ENCODE measurements at places on chromosomes 11 and 22. TPM values are rescaled to one million over a fixed set of nuclear protein-coding genes. Genes with fewer than 3 reads are reported as not detected.

Gene RIMBP3B
- 0.53 TPM for total RNA-seq

Gene BDNF
- total RNA-seq, result 4.1 TPM

Gene KCNE3
- total RNA-seq, result 0.04 TPM

Gene C22orf42
- not detected for total RNA-seq

Gene EMSY
- 34.3 TPM for total RNA-seq

Gene SCUBE1
- not detected for total RNA-seq

Gene CCDC116
- not detected for total RNA-seq

Gene CLNS1A
- 386 TPM for total RNA-seq

Gene RTCB
- 64.3 TPM for total RNA-seq

Gene OR8D1
- total RNA-seq, result not detected

Gene EFCAB6
- total RNA-seq, result 0.26 TPM

Gene FAM111A
- 58.7 TPM for total RNA-seq

Gene MYBPC3
- not detected for total RNA-seq

Gene VSTM5
- not detected for total RNA-seq

Gene PHLDA2
- total RNA-seq, result 48.4 TPM

Gene SLC22A12
- total RNA-seq, result not detected

Gene IFITM10
- total RNA-seq, result 2.3 TPM

Gene SLC5A4
- 0.05 TPM for total RNA-seq

Gene CD44
- total RNA-seq, result 358 TPM

Gene P2RX3
- total RNA-seq, result not detected

Gene CAPN1
- 67.5 TPM for total RNA-seq

Gene LDHA
- total RNA-seq, result 518 TPM

Gene COMMD9
- 44.2 TPM for total RNA-seq

Gene ADM
- 35.6 TPM for total RNA-seq

Gene APOA1
- total RNA-seq, result not detected

Gene MYO7A
- 0.88 TPM for total RNA-seq

Gene APOA4
- total RNA-seq, result not detected

Gene ZP1
- 1.3 TPM for total RNA-seq

Gene BRSK2
- total RNA-seq, result 0.48 TPM

Gene DDT
- 150 TPM for total RNA-seq

Gene OR4D5
- not detected for total RNA-seq

Gene RASL10A
- 0.57 TPM for total RNA-seq

Gene CDPF1
- total RNA-seq, result 11.5 TPM

Gene LARGE1
- total RNA-seq, result 1.4 TPM

Gene CENATAC
- 43.6 TPM for total RNA-seq

Gene CABP4
- total RNA-seq, result 0.15 TPM

Gene TPBGL
- total RNA-seq, result not detected

Gene SPCS2
- total RNA-seq, result 57.3 TPM

Gene SLC22A25
- not detected for total RNA-seq

Gene MAPK8IP2
- total RNA-seq, result 0.04 TPM

Gene TMPRSS6
- not detected for total RNA-seq

Gene APOL5
- not detected for total RNA-seq

Gene ADORA2A
- total RNA-seq, result 0.93 TPM

Gene LMNTD2
- 3.5 TPM for total RNA-seq

Gene CHRM1
- total RNA-seq, result 0.30 TPM

Gene PRODH
- total RNA-seq, result 0.58 TPM

Gene KRTAP5-2
- not detected for total RNA-seq

All from A375 (cell line).